ENCODE measurements at places on chromosomes 16 and 17.

- no peak for DNase-seq
Measured at GRCh38 chr17:12877953-12878669, 88.8 kb downstream of the ARHGAP44 start.

GRCh38 chr17:28982131-28982793, 23.6 kb downstream of the SEZ6 start:
- DNase-seq, result no peak

DNA sequence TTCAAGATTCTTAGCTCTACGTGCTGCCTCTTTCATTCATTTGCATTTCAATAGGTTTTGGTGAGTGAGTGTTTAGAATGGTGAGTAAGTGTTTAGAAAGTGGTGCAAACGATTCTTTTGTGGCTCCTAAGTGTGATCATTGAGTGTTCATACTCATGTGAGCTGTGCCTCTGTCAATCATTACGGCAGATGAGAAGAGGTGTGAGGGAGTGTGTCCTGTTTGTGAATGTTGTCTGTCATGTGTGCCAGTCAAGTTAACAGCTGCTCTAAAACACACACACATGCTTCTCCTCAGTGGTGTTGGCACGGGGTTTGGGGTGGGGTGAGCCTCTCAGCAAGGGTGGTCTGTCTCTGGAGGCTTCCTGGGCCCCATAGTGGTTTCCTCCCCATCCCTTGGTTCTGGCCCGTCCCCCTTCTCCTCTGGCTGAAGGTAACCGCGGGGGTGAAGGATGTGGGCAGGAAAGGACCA, 11.4 kb downstream of the MYL4 start:
- DNase-seq, result no peak

- peak; percentile 46 for DNase-seq
Measured at GRCh38 chr17:2347805-2348685, 10.7 kb downstream of the SGSM2 start.

DNA sequence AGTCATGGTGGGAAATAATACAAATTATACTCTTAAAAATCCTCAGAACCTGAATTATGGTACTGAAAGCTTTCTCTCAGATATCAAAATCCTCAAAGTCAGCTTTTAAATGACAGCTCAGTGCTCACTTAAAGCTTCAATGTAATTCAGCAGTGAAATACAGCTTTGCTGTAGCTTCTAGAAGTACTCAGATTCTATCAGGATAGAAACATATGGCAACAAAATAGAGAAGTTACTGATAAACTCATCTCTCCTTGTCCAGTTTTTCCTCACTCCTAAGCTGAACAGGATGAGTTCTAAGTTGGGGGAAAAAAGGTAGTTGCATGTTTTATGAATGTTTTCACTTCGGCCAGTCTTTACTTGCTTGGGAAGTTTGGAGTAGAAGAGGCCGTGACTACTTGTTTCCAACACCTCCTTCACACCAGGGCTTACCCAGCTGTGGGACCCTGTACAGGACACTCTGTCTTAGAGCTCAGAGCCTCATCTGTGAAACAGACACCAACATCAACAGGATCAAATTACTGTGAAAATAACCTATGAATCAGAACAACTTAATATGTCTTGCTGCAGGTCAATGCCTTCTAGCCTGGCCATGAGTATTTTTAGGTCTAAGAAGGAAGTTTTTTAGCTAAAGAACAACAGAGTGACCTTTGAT, 30.2 kb downstream of the OGFOD1 start:
- no peak for DNase-seq

DNA sequence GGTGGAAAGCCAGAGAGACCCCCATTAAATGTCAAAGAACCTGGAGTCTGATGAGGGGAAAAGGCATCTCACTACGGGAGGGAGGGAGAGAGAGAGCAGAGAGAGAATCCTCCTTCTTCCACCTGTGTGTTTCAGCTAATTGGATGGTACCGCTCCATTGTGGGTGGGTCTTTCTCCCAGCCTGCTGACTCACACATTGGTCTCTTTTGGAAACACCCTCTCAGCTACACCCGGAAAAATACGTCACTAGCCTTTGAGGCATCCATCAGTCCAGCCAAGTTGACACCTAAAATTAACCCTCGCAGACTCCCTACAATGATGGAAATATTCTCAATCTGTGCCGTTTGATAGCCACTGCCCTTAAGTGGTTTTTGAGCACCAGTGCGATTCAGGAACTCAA, 100.4 kb downstream of the ELAC2 start:
- no peak for DNase-seq

- DNase-seq, result no peak
Measured at GRCh38 chr16:56368545-56368944, 56.8 kb downstream of the AMFR start.

- peak; percentile 48 for DNase-seq
Measured at GRCh38 chr16:71504901-71505300, 15.8 kb upstream of the ZNF19 start.

DNA sequence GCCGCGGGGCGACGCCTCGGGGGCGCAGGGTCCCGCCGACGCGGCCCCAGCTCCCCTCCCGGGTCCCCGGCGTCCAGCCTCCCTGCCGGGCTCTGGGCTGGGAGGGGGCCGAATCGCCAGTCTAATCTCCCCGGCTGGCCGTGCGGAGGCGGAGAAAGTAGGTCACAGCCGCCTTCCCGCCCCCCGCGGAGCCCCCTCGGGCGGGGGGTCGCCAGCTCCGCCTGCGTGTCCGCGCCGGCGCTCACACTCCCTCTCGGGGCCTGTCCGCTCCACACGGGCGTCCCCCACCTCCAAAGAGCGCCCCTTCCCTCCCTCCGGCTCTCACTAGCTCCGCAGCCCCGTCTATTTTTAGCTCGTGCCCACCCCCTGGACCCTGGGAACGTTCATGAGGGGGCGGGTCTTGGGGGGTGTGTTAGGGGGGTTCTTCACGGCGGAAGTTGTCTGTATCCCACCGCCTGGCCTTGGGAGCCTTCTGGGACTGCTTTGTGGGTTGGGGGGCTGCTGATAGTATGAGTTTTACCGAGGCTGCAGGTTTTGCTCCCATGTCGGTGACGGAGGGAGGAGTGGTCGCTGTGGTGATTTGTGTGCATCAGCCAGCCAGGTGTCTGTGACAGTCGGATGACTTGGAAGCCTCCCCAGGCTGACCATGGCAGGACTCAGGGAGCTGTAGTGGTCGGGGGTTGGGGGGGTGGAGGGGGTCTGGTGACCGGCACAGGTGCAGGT, 1.1 kb downstream of the ATP1B2 start:
- DNase-seq, result no peak

DNA sequence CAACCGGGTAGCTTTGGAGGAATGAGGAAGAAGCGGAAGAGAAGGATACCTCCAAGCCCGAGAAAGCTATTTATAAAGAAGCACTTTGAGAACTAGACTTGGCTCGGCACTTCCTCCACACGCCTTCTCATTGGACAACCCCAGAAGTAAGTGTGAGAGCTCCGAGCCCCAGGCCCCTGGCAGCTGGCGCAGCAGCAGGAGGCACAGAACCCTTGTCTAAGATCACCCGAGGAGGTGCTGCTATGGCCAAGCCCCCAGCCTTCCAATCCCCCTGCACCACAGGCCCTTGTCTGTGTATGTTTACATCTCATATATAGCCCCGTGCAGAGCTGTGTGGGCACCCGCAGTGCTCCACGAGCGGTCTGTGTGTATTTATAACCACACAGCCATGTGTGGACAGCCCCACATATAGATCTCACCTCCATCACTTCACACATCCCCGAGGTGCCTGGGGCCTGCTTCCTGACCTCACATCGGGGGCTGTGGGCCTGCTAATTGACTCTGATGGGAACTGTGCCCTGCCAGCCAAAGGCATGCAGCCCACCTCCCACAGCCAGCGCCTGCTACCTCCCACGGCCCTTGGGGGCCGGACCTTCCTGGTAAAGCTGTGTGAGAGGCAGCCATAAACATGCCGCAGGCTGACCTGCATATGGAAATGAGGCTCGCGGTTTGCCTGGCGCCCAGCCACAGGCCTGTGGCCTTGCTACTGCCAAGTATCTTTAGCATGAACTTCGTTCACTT, 96.1 kb downstream of the C17orf67 start:
- no peak for DNase-seq

GRCh38 chr17:20059728-20060188, 50.6 kb downstream of the SPECC1 start:
- DNase-seq, result no peak

DNA sequence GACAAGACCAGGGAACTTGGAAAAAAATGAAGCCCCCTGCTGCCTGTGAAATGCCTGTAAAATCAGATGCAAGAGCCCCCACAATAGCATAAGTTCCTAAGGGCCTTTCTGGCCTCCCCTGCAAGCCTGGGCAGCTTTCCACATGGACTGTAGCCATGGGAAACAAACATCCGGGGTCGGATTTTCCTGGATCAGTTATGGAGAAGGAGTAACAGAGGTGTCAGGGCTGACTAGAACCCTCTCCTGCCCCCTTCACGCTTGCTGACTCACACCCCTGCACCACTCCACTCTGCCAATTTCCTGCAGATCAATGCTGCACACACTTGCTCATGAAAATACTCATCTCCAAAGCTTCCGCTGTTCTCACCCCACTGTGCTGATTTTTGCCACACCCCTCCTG, 258.6 kb downstream of the CBLN1 start:
- no peak for DNase-seq

DNA sequence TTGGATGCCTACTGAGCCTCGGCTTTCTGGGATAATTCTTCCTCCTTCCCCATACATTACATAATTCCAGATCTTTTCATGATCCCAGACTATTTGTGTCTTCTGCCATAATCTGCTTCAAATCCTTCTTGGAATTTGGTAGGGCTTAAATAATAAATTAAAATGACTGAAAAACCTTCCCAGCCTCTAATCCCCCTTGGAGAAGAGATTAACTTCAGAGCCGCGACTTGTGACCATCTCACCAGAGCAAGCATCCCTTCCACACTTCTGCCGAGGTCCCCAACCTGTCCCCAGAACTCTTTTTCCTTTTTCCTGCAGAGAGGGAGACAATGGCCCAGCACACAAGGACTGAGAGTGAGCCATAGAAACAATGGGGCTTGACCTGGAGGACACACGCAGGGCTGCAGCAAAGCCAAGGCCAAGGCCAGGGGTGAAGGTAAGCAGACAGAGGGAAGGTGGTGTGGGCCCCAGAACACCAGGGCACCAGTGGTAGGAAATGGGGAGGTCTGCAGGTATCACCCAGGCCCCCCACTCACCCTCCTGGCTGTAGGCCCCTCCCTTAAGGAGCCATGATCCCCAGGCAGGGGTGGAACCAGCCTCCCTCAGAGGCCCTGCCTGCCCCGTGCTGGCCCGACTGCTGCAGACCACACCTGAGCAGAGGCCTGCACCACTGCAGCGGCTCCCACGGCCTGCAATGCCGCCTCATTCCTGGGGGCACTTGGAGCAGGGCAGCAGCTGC, 9.6 kb upstream of the BCAR1 start:
- DNase-seq, result no peak

- no peak for DNase-seq
Measured at GRCh38 chr16:51163366-51163765, 12.3 kb upstream of the SALL1 start.

DNA sequence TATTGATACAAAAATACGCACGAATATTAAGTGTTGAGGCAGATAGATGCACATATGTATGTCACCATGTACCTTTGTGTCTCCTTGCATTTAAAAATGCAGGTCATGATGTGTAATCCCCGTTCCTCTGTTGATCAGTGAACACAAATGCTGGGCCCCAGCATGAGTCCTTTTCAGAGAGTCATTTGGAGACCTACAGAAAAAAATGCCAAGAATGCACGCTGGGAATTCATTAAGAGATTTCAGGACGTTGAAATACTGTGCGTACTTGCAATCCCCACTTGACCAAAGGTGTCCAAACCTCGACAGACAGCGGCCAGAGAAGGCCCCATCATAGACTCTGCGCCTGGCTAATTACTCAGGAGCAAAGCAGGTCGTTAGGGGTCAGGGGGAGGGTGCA, 496.0 kb downstream of the MAF start:
- no peak for DNase-seq

GRCh38 chr17:10600571-10600970, 51.1 kb upstream of the MYH2 start:
- DNase-seq, result no peak

DNA sequence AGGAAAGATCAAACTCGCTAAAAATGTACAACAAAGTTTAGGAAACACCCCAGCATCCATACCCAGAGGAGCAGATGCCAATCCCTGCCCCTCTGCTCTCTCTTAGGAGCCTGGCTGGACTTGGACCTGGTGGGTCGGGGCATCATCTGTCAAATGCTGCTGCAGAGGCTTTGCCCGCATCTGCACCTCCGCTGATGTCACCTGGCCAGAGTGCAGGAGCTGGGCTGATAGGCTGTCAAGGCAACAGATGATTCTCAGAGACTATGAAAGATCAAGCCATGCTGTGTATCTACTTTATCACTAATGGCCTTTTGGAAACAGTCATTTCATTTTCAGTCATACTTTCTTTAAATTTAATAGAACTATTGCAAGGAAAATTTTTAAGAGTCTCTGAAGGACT, 15.9 kb upstream of the LCMT1 start:
- no peak for DNase-seq

GRCh38 chr17:78504156-78504925, 72.9 kb downstream of the DNAH17 start:
- DNase-seq, result no peak

- no peak for DNase-seq
Measured at GRCh38 chr16:87851141-87851587, 18.1 kb downstream of the SLC7A5 start.

DNA sequence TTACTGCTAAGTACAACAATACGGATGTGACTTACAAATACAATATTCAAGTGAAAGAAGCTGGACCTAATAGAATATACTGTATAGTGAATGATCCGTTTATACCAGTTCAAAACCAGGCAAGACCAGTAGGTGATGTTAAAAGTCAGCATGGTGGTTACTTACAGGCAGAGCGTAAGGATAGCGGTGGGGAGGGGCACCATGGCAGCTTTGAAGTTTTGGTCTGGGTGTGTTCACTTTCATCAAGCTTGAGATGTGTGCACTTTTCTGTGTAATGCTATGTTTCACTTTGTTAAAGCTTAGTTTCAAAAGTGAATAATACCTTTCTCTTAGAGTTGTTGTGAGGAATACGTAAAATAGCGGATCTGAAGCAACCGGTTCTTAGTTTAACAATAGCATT, 16.5 kb upstream of the SLC35G3 start:
- DNase-seq, result no peak

- peak; percentile 55 for DNase-seq
Measured at GRCh38 chr17:72122765-72123529, 2.1 kb downstream of the SOX9 start.

GRCh38 chr17:8151641-8152111, 528 bp downstream of the PER1 start:
- no peak for DNase-seq

DNA sequence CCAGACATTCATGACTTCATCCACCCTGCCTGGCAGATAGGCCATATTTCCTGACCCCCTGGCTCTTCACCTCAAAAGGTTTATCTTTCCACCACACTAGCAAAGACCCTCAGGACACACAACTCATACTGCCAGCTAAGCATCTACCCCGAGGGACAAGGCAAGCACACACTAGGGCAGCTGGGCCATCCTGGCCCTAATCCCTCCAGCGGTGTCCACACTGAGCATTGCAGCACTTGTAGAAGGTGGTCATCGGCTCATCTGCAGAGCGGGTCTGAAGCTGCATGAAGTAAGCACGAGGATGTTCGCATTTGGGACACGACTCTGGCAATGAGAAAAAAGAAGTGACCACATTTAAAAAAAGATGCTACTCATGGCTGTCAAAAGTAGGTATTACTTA, 6.2 kb downstream of the POLR3K start:
- no peak for DNase-seq
